Right lobe of liver (tissue), 6 donors: ENCODE measurements at places on chromosomes 6 and 20. TPM values are rescaled to one million over a fixed set of nuclear protein-coding genes. Genes with fewer than 3 reads are reported as not detected.

PACSIN1 gene
- 0.05 TPM for total RNA-seq

L3MBTL3 gene
- total RNA-seq: 7.8 TPM

RAD21L1 gene
- total RNA-seq: not detected

APMAP gene
- total RNA-seq: 210 TPM

CTAGE9 gene
- not detected for total RNA-seq

FUT9 gene
- not detected for total RNA-seq

PNLDC1 gene
- total RNA-seq: not detected

- DNase-seq: no peak
Measured at GRCh38 chr6:50853939-50854338, 35.3 kb downstream of the TFAP2B start.

DNA sequence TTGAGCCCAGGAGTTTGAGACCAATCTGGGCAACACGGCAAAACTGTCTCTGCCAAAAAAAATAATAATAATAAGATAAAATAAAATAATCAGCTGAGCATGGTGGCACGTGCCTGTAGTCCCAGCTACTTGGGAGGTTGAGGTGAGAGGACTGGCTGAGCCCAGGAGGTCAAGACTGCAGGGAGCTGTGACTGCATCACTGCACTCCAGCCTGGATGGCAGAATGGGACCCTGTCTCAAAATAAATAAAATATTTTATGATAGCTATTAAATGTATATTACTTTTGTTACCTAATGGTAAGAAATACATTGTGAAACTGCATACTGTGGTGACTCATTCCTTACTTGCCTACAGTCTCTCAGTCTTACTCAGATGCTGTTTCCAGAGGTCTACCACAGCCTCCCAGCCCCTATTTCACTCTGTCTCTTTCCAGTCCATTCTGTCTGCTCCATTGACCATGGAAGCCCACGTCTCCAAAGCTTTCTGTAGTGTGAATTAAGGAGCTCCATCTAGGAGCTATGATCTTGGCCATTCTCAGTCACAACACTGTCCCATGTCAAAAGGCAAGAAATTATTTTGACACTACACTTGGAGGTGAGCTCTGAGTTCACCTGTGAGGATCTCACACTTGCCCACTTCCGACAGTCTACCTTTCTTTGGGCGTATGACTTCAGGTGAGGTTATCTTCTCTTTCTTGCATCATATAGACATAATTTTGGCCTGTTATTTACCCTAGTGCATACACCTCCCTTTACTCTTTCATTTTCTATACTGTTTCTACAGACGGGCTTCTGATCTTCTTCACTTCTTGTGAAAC, 22.4 kb upstream of the SNX9 start:
- no peak for DNase-seq

DNA sequence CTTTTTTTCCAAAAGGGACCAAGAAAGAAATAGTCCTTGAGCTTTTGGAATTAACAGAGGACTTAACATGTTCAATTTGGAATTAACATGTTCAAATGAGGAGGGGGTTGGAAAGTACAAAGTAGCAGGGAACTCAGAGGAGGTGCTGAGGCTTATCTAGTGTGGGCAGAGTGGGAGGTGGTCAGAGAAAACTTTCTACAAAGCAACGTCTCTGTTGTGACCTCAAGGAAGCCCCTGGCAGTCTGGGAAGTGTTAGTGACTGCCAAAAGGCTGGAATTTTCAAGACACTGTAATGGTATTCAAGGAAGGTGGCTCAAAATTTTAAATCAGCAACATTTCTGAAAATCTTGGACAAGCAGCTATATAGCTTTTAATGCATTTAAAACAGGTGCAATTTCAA, 7.3 kb downstream of the ECI2 start:
- no peak for DNase-seq

GRCh38 chr20:53208110-53208832, 236.1 kb downstream of the TSHZ2 start:
- no peak for DNase-seq

- no peak for DNase-seq
Measured at GRCh38 chr6:51019806-51020205, 201.1 kb downstream of the TFAP2B start.

- no peak for DNase-seq
Measured at GRCh38 chr6:2918936-2919335, 15.8 kb upstream of the SERPINB9 start.

GRCh38 chr6:138509371-138509770, 10.1 kb upstream of the NHSL1 start:
- peak; percentile 74 for DNase-seq

DNA sequence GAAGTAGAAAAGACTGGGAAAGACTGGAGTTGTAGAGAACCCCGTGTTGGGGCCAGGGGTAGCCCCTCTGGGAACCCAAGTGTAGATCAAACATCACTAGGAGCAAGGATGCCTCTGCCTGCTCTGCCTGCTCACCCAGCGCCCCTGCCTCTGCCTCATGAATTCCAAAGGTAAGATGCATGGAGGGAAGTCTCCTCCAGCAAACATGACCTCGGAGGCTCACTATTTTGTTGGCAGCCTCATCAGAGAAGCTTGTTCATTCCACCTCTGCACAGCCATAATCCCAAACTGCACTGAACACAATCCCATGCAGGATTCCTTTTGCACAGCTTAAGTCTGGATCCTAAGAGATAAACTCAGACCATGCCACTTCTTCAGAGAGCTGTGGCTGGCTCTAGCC, 4.9 kb downstream of the FRS3 start:
- no peak for DNase-seq

DNA sequence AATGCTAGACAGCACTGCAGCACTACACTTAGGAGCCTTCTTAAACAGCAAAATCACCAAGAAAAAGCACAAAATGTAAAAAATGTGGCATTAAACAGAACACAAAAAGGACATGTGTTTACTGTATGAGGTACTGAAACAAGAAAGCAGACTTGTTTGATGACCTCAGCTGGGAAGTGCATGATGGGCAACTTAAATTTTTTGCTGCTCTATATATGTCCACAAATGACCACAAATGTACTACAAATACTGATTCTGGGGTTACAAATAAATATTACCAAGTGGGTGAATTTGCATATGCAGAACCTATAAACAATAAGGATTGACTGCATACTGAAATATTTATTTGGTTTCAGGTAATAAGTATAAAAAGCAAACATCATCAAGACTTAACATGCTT, 13.1 kb downstream of the RAB23 start:
- no peak for DNase-seq

DNA sequence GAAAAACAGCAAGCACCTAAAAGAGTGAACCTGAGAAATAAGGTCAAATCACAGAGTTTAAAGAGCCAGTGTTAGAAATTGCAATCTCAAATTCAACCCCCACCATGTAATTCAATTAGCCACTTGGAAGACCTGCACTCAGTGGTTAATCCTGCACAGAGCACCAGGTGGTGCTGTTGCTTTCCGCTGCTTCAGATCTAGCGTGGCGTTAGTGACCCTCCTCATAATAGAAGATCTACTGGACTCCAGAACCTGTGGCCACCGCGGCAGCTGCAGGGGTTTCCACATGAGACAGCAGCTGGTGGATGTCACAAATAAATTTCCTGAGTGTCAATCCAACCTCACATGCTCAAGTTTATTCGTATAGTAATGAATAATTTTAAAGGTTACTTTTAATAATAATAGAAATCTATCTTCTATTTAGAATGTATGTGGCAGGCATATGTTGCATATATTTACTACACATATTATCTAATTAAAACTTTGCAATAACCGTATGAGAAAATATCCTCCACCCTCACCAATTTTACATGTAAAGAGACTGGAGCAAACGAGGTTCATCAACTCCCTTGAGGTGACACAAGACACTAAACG, 84.4 kb downstream of the SYNE1 start:
- peak; percentile 65 for DNase-seq

- DNase-seq: no peak
Measured at GRCh38 chr6:43724354-43724753, 36.8 kb upstream of the MRPS18A start.

DNA sequence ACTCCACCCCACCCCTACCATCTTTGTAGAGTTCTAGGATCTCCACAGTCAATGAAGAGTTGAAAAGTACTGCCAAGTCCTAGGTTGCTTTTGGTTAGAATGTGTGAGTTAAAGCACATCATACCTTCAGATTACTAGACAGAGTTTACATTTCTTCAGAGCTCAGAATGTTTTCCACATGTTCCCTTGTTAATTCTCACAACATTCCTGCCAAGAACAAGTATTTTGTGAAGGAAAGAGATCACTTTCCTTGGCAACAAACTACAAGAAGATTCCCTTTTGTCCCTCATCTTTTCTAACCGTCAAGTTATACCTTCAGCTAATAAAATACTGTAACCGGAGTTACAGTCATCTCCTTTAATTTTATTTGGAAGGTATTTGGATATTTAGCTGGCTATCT, 266.8 kb downstream of the ZFAND3 start:
- DNase-seq: no peak

GRCh38 chr20:60057866-60058807, 99.9 kb downstream of the CDH26 start:
- peak; percentile 37 for DNase-seq

GRCh38 chr6:17418281-17419188, 25.1 kb downstream of the CAP2 start:
- DNase-seq: no peak

DNA sequence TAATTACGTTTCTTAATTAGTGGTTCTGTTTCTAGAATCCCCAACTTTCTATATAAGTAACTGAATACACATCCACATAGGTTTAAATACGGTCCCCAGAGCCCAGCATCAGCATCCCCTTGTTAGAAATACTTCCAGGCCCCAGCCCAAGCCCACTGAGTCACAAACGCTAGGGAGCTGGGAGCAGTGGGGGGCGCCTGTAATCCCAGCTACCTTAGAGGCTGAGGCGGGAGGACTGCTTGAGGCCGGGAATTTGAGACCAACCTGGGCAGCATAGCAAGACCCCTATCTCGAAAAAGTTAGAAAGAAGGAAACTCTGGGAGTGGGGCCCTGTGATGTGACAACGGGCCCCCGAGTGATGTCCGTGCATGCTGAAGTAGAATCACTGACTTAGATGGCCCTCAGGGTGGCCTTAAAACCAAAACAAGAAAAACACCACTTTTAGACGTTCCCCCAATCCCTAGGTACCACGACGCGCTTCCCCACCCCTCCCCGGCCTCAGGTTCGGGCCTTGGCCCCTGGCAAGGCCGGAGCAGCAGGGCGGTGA, 1.3 kb upstream of the PPP1R3G start:
- no peak for DNase-seq

DNA sequence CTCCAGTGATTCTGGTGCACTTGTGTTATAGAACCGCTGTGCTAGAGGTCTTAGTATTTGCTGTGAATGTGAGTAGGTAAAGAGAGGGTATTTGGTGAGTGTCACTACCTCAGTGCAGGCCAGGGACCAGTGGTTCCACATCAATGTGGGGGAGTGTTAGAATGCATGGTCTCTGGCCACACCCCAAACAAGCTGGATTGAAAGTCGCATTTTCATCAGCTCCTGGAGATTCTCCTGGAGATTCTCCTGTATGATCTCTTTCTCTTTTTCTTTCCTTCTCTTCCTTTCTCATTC, 26.8 kb upstream of the BCAS1 start:
- no peak for DNase-seq

DNA sequence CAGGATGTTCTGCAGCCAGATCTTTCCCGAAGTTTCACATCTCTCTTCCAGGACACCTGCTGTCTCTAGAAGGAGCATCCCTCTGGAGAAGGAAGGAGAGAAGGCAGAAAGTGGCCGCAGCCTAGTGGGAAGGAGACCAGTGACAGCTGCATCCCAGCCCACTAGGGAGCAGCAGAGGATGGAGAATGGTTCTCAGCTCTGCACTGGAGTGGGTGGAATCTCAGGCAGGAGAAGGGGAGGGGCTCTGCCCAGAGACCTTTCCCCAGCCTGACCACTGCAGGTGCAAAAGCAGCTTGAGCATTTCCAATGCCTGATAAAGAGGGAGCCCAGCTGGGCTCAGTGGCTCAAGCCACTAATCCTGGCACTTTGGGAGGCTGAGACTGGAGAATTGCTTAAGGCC, 32.3 kb downstream of the NCR2 start:
- DNase-seq: no peak

- DNase-seq: no peak
Measured at GRCh38 chr6:71299541-71300470, 11.2 kb downstream of the OGFRL1 start.

- no peak for DNase-seq
Measured at GRCh38 chr6:11665604-11666326, 112.8 kb downstream of the ADTRP start.

GRCh38 chr6:101429270-101429669, 35.8 kb downstream of the GRIK2 start:
- no peak for DNase-seq

DNA sequence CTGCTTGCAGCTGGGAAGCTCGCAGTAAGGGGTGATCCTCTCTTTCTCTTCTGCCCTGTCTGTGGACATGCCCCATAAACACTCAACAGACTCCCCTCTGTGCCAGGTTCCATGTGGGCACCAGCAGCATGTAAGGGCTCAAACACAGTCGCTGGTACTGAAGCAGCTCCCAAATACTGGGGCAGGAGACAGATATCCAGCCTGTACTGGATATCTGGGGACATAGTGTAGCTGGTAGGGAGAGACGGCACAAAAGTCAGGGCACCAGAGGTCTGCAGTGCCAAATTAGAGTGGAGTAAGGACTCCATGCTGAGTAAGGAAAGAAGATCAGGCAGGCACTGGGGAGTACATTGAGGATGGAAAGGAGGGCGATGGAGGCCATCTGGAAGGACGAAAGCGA, 48.3 kb upstream of the RSPO4 start:
- DNase-seq: no peak

GRCh38 chr6:163637524-163637923, 223.0 kb downstream of the QKI start:
- no peak for DNase-seq

DNA sequence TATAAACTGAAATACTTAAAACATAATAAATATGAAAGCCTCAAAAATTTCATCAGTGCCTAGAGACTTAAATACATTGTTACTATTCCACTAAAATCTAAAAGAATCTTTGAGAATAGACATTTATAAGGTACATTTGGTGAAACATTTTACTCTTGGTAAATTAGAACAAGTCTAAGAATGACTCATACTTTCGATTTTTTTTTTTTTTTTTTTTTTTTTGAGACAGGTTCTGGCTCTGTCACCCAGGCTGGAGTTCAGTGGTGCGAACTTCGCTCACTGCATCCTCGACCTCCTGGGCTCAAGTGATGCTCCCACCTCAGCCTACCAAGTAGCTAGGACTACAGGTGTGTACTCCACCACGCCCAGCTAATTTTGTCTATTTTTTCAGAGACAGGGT, 6.4 kb downstream of the FUCA2 start:
- DNase-seq: no peak

DNA sequence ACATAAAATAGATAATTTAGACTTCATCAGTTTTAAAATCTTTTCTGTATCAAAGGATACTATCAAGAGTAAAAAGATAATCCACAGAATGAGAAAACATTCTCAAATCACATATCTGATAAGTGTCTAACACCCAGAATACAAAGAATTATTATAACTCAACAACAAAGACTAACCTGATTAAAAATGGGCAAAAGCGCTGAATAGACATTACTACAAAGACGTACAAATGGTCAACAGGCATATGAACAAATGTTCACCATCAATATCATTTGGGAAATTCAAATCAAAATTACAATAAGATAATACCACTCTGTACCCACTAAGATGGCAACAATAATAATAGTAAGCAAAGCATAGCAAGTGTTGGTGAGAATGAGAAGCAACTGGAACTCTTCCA, 503.8 kb downstream of the CDH26 start:
- no peak for DNase-seq

- DNase-seq: no peak
Measured at GRCh38 chr20:33843854-33844253, 32.7 kb downstream of the CHMP4B start.

- DNase-seq: no peak
Measured at GRCh38 chr6:18327626-18328025, 59.5 kb upstream of the RNF144B start.

- no peak for DNase-seq
Measured at GRCh38 chr20:63067721-63068560, 61.2 kb upstream of the BHLHE23 start.
